ENCODE measurements at places on chromosomes 12 and 14. TPM values are rescaled to one million over a fixed set of nuclear protein-coding genes. Genes with fewer than 3 reads are reported as not detected.

Gene KRT73
- polyA plus RNA-seq = not detected

Gene LEMD3
- 22.1 TPM for polyA plus RNA-seq

Gene MIP
- 0.51 TPM for polyA plus RNA-seq

Gene ACOT4
- polyA plus RNA-seq = 0.13 TPM

Gene CIPC
- 27.7 TPM for polyA plus RNA-seq

Gene CTSG
- not detected for polyA plus RNA-seq

Gene MIS18BP1
- polyA plus RNA-seq = 4.5 TPM

Gene FOXG1
- not detected for polyA plus RNA-seq

Gene TCL1B
- not detected for polyA plus RNA-seq

Gene CFAP73
- polyA plus RNA-seq = not detected

Gene TSHR
- 2.9 TPM for polyA plus RNA-seq

Gene CPNE6
- polyA plus RNA-seq = 30.4 TPM

Gene PLEKHD1
- polyA plus RNA-seq = 46.0 TPM

Gene SOX5
- polyA plus RNA-seq = 19.5 TPM

Gene TRHDE
- polyA plus RNA-seq = 3.8 TPM

Gene HCAR1
- not detected for polyA plus RNA-seq

Gene KLHDC1
- 28.7 TPM for polyA plus RNA-seq

All from Purkinje cell (primary cell).